ENCODE measurements at places on chromosomes 4 and X.

GRCh38 chr4:70734168-70734954, 12.6 kb downstream of the RUFY3 start:
- DNase-seq, result peak; percentile 67

GRCh38 chrX:142096253-142096652, 108.8 kb downstream of the MAGEC2 start:
- no peak for DNase-seq

DNA sequence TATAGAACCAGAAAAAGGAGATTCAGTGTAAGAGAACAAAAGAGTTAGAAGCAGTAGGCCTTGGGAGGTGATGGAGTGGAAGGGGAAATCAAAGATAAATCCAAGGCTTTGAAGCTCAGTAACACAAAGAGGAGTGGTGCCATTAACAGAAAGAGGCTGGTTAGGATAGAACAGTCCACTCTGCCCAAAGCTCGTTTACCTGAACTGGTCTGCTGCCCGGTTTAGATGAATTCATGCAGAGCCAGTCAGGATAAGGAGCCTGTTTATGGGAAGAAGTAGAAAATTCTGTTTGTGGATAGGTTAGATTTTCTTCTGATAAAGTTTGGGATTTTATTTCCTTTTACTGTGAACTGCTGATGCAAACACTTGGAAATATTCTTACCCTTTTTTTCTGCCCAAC, 80.6 kb downstream of the HMGB2 start:
- DNase-seq, result no peak

DNA sequence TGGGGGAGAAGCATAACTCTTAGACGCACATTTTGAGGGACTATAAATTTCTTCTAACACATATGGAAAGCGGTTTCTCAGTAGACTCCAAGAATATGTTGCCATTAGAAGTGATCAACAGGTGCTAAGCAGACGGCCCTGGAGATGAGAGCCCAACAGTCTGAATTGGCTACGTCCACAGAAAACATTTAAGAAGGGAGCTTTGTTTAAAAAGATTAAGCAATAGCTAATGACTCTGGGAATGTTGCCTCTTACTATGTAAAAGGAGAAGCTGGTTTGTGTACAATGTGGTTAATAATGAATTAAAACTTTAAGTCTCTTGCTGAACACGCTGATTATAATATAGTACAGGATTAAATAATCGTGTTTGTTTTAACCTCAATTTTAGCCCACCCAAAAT, 399.5 kb downstream of the SMARCA1 start:
- DNase-seq, result no peak

DNA sequence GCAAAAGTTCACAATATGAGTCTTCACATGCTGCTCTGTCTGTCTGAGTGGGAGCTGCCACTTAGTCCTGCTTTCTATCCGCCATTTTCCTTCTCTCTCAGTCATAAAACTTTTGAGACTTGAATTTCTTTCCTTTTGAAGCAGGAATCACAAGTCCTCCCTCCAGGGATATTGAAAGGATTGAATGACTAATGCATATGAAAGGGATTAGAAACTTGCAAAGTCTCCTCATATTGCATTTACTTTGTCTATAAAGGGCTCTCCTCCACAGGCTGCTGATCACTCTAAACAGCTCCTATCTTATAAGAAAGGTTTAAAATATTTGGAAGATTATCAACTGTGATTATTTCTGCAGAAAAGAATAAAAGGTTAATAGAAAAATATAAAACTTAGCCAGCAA, 879.1 kb downstream of the ARAP2 start:
- no peak for DNase-seq

- DNase-seq, result no peak
These were observed 455 bp upstream of the ABCB7 start for GRCh38 chrX:75156531-75156945.

DNA sequence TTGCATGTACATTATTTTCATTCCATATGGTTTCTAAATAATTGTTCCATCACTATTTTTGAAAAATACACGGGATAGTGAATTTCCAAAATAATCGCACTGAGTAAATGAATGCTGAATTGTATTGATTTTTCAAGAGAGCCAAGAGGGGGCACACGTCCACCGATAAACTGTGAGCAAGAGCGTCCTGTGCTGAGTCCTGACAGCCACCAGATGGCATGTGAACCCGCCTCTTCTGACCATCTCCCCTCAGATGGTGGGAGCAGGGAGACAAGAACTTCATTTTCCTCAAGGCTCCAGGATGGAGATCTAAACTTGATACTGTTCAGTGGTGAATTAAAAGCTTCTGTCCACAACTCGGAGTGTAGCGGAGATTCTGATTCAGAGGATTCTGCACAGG, 30.6 kb upstream of the IL9R start:
- no peak for DNase-seq

GRCh38 chr4:88957570-88957969, 99.4 kb downstream of the FAM13A start:
- DNase-seq, result no peak

- DNase-seq, result no peak
These were observed 201.5 kb downstream of the TBX22 start for GRCh38 chrX:80216086-80216485.
